ENCODE measurements at places on chromosomes 7 and 10. TPM values are rescaled to one million over a fixed set of nuclear protein-coding genes. Genes with fewer than 3 reads are reported as not detected.

FAM25C gene
- not detected for total RNA-seq

DTX2 gene
- 91.6 TPM for total RNA-seq

DNA sequence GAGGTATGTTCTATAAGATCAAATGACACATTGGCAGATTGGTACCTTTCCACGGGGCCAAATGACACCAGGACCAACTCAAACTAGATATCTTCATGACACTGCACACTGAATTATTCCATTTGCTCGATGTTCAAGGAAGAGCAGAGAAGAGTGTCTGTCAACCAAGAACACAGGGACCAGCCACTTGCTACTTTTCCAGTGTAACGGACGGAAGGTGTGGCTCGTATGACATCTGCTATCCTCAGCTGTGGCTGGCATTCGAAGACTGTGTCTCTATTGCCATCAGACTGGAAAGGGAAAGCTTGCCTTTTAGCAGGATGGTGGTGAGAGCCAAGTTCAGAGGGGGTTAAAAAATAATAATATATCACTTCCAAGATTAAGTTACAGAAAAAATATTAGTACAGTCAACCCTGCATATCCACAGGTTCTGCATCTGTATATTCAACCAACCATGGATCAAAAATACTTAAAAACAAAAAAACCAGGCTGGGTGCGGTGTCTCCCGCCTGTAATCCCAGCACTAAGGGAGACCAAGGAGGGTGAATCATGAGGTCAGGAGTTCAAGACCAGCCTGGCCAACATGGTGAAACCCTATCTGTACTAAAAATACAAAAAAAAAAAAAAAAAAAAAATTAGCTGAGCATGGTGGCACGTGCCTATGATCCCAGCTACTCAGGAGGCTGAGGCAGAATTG, 237.1 kb downstream of the PRPF18 start:
- no peak for DNase-seq

GJD4 gene
- not detected for total RNA-seq

DNA sequence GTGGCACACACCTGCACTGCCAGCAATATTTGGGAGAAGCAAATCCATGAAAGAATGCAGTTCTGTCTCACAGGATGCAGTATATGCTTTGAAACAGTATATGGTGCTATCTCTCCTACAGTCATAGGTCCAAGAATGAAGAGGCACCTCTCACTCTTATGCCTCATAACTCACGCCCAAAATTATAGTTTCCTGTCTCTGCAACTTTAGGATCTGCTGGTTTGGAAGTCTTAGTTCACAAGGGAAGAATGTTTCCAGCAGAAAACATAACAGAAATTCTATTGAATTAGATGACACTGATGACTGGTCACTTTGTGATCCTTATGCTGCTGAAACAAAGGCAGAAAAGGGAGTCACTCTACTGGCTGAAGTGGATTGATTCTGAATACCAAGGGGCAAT, 5.7 kb downstream of the C10orf67 start:
- DNase-seq, result no peak

DNA sequence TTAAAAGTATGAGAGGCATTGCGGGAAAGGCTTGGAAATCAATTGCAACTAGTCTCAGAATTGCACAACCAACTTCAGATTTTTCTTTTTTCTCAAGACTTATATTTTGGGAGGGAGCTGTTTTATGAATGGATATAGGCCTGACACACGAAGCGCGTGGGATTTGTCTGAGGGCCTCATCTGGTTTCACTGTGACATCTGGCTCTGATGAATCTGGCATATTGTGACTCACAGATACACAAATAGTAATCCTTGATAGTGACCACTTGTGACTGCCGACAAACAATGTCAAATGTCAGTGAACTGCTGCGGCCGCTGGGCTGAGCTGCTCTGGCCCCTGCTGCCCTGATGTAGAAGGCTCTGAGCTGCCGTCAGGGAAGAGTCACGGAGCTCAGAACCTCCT, 655.1 kb downstream of the INHBA start:
- DNase-seq, result peak; percentile 17

GRCh38 chr10:103605359-103606096, 112.0 kb downstream of the NEURL1 start:
- no peak for DNase-seq

CASP2 gene
- 39.5 TPM for total RNA-seq

DNA sequence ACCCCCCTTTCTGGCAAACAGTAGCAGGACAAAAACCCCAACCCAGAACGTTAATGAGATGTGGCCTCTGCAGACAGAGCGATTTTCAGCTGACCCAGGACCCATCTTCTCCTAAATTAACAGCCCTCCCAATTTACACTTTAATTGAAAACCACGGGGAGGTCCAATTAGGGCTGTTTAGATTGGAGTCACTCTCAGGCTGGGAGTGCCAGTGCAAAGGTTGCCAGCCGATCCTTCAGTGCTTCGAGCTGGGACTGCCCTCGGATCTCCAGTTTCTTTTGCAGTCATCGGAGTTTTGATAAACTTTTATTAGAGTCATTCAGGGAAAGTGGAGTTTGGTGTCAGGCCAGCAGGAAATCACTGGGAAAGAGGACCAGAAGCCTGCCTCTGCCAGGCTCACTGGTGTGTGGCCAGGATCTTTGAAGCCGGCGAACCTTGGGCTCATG, 108.0 kb downstream of the DOCK1 start:
- DNase-seq, result peak; percentile 80

DNA sequence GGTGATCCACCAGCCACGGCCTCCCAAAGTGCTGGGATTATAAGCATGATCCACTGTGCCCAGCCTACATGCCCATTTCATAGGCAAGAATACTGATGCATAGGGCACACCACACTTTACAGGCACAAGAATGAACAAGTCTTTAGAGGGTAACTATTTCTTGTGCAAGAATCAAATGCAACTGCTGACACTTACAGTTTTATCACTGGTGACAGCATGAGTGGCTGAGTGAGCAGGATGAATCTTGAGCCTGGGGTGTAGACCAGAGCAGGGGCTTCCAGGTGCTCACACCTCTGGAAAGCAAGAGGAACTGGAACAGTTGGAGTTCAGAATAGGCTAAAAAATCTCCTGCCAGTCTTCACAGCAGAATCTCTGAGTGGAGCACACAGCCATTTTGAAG, 287.5 kb downstream of the KCNMA1 start:
- no peak for DNase-seq

- no peak for DNase-seq
Observed at GRCh38 chr7:45573661-45574415, at the start of gene ADCY1. Gene ADCY1 (plus strand): TSS chr7:45574368. CDS start chr7:45574544, 176 bp downstream.

- DNase-seq, result no peak
Observed at GRCh38 chr10:125134483-125134848, 25.9 kb downstream of the CTBP2 start.

GRCh38 chr7:48085433-48085791, 3.7 kb upstream of the UPP1 start:
- no peak for DNase-seq

DNA sequence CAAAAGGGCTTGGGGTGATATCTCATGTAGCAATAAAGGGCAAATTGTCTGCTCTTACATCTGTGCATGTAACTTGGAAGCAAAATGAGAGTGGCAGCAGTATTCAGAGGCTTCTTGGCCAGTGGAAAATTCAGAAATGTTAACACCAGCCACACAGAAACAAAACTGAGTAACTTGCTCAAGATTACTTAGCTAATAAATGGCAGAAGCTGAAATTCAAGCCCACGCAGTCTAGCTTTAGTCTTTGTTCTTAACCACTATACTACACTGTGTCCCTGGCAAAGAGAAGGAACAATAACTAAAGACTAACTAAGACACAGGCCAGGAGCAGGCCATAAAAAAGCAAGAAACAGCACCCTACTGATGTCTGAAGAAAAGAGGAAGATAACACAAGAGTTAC, 185.9 kb upstream of the ASAH2 start:
- no peak for DNase-seq

BHLHA15 gene
- total RNA-seq, result 1.3 TPM

DNA sequence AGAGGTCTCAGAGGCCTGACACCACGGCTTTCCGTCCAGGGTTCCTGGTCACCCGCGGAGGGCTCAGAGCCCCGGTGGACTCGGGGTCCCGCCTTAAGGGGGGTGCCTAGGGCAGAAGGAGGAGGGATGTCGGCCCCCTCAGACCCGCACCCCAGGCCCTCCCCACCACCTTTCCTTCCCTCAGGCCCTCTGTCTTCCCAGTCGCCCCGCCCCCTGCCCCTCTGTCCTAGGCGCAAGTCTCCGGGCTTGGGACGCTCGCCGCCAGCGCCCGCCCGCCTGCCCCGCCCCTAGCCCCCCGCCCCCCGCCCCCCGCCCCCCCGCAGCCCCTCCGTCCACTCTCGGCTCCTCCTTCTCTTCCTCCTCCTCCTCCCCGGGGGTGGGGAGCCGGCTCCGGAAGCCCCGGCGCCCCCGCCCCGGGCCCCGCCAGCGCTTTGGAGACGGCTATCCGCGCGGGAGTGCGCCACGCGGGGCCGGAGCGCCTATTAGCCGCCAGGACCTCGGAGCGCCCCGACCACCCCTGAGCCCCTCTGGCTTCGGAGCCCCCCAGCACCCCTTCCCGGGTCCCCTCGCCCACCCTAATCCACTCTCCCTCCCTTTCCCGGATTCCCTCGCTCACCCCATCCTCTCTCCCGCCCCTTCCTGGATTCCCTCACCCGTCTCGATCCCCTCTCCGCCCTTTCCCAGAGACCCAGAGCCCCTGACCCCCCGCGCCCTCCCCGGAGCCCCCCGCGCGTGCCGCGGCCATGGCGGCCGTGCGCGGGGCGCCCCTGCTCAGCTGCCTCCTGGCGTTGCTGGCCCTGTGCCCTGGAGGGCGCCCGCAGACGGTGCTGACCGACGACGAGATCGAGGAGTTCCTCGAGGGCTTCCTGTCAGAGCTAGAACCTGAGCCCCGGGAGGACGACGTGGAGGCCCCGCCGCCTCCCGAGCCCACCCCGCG, at the start of gene AEBP1:
TSS of gene AEBP1 (plus strand) at position 423 of the 937 bp plus-strand sequence. CDS start at position 744, 321 bp downstream.
- peak; percentile 59 for DNase-seq

NPTX2 gene
- total RNA-seq, result 15.5 TPM

GRCh38 chr7:123746931-123747488, 1.8 kb downstream of the WASL start:
- DNase-seq, result no peak

GRCh38 chr10:279232-279631, 144.0 kb downstream of the ZMYND11 start:
- DNase-seq, result no peak

PKD2L1 gene
- 0.22 TPM for total RNA-seq

PDE1C gene
- 2.5 TPM for total RNA-seq

DNA sequence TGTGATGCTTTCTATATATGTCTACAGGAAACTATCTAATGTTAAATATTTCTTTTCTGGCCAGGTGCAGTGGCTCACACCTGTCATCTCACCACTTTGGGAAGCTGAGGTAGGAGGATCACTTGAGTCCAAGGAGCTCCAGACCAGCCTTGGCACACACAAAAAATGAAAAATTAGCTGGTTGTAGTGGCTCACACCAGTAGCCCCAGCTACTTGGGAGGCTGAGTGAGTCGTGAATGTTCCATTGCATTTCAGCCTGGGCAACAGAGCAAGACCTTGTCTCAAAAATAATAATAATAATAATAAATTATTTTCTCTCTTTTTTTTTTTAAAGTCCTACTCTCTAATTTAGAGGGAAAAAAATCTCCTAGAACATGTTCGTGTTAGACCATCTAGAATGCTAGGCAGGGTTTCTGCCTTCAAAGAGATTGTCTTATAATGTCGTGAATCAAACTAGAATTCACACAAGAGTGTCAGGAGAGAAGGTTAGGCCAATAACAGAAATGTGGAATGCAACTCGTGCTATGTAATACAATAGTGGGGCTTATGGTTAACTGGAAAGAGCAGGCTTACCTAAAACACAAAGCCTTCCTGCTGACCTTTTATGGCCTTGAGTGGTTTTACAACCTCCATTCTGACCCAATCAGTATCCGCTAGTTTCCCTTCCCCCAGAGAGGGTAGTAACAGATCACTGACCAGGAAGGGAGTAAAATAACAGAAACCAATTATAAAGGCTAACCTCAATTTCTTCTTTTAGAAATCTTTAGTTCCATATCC, 46.3 kb downstream of the MYOF start:
- DNase-seq, result no peak

- DNase-seq, result no peak
Observed at GRCh38 chr10:1612908-1613307, 124.4 kb downstream of the ADARB2 start.

GRCh38 chr7:47232751-47233412, 349.0 kb downstream of the TNS3 start:
- DNase-seq, result no peak

DNA sequence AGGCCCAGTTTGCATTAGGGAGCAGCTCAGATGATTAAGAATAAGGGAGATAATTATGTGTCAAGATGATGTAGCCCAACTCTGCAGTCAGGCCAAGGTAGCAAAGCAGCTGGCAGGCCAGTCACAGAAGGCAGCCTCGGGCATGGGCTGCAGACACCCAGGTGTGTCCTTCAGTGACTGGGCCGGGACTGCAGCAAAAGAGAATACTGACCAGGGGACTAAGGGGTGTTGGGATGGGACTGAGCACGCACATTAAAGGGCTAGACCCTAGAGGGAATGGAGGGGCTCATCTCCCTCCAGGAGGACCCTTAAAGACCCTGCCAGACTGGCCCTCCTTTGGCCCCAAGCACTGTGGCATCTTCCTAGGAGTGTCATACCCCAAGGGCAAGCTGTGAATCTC, 38.7 kb downstream of the PAX2 start:
- no peak for DNase-seq

DNA sequence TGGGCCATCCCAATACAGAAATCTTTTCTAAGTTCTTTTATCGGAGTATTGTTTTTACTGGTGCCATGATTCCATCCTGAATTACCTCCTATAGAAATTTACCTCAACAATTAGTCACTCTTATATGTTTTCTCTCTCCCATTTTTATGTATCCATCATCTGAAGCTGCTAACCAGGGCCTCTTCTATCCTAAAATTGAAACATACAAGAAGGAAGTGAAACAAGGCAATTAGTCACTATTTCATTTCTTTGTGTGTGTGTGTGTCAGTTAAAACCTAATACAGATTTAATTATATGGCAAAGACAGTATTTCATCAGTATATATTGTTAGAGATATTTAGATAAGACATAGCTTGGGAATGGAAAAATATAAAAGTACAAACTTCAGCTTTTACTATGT, 148.4 kb upstream of the AHR start:
- DNase-seq, result no peak

DNAH11 gene
- 0.47 TPM for total RNA-seq

GRCh38 chr10:31930023-31930751, 1.6 kb upstream of the ARHGAP12 start:
- DNase-seq, result no peak

- peak; percentile 27 for DNase-seq
Observed at GRCh38 chr10:55410415-55410885, 609.4 kb upstream of the PCDH15 start.

ANKRD16 gene
- 7.4 TPM for total RNA-seq

TMEM236 gene
- total RNA-seq, result 59.9 TPM

GNAI1 gene
- 23.1 TPM for total RNA-seq

All from mucosa of descending colon (tissue), 3 donors.